ENCODE measurements at places on chromosomes 11 and 22.

GRCh38 chr11:2621894-2622293 is 77.9 kb downstream of the KCNQ1OT1 start:
- no peak for DNase-seq

DNA sequence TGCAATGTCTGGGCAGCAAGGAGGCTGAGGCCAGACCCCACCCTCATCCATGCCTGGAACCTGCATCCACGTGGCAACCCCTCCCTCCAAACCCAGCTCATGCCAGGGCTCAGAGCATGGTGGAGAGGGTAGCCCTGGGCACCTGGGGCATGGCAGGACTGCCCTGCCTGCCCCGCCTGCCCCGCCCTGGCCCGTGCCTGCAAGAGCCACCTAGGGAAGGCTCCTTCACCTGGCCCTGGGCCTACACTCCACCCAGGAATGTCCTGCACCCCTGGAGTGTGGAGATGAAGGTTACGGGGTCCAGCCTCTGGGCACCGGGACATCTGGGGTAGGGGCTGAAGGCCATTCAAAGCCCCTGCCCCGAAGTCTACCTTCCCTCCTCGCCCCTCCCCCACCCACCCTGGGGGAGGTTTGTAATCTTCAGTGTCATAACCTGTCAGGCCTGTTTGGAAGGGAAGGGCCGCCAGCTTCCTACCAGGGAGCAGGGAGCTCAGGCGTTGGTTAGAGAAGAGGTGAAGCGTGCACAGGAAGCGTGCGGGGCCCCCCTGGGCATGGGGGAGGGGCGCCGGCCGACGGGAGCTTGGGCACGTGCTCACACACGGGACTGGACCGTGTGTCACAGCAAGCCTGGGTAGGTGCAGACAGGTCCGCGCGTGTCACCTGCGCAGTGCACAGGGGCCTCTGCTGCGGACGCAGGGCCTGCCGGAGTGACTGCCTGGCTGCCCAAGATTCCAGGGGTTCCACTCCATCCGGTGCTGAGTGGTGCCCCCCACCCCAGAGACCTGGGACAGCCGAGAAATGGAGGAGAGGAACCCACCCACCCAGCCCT is 30.7 kb upstream of the TH start:
- DNase-seq: no peak

DNA sequence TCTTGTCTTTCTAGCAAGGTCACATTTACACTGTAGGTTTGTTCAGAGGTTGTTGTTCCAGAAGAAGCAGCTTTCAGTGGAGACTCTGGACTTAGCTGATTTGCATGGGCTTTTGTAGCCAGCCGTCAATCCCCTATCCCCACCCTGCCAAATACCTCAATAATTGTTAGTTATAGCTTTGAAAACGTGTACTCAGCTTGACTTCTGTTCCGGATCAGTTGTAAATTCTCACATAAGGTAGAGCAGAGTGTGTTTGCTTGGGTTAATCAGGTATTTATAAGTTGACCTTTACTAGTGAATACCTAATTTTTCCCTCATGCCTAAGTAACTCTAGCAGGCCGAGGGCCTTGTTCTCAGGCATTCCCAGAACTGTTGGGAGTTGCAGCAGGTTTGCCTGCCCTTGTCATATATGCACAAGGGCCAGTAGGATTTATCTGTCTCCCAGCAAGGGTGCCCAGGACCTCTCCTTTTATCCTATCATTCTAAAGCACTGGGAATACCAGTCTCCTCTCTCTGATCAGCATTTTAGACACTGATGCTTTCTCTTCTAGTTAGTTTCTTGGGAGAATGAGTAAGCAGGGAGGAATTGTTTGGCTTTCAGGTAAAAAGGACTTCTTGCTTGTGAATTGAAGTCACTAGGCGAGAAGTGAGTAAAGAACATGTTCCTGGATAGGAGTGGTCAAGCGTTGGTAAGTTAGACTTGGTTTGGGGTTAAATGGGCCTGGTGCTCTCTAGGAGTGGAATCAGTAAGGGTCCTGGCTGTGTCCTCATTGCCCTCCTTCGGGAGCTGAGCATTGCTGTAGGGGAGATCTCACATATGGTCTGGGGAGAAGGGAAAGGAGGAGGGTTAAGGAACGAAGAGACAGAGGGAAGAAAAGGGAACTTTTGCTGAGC is 22.1 kb downstream of the STIM1 start:
- DNase-seq: no peak

DNA sequence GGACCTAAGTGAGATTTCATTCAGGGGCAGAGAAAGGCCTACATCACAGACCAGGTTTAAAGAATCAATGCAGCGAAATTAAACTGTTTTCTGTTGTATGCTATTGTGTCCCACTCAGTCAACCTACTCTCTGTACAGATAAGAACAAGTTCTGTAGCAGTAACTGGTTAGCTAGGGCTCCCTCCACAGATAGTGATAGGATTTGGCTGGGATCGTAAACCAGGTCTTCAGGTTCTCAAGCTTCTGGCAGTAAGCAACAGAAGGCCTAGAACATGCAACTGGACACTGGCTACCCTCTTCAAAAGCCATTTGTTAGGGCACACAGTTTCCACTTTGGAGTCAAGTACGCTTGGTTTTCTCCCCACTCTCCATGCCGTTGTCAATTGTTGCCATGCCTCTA is 69.2 kb downstream of the GDPD4 start:
- DNase-seq: no peak

- no peak for DNase-seq
These were observed 120.7 kb upstream of the TOP3B start for GRCh38 chr22:22103078-22103875.

DNA sequence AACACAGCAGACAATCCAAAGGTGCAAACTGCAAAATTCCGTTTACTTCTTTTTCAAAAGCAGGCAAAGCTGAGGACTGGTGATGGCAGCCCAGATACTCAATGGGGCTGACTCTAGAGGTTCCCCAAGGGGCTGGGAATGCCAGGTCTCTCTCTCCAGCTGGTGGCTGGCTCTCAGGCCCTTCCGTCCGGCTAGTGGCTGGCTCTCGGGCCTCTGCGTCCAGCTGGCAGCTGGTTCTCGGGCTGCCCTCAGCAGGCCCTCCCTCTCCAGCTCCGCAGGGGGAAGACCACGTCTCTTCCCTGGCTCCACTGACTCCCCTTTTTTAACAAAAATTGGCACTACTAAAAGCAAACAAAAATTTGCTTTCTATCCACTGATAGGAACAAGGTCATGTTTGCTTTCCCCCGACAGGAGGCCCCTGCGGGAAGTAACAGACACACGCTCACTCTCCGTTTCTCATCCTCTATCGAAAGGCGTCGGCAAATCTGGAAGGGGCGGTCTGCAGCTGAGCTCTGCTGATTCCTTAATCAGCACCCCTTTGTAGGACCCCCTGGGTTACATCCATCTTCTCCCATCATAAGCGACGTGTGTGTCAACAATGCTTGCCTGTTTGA is 381.4 kb downstream of the BRD1 start:
- no peak for DNase-seq

DNA sequence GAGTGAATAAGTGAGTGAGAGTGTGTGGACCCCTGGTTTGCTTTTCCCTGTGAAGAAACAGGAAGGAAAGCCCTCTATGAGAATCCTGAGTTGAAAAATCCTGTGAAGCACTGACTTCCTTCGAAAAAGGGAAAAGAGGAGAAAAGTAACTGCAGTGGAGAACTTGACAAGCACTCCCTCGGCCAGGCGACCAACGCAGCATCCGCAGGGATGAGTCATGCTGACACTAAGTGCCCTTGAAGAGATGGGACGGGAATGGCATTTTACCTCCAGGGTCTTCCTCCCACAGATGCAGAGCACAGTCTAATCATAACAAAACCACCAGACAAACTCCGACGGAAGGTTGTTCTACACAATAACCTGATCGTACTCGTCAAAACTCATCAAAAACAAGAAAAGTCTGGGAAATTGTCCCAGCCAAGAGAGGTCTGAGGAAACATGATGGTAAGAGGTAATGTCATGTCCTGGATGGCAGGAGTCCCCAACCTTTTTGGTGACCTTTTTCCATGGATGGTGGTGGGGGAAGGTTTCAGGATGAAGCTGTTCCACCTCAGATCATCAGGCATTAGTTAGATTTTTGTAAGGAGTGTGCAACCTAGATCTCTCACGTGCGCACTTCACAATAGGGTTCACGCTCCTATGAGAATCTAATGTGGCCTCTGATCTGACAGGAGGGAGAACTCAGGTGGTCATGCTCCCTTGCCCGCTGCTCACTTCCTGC is 132.2 kb upstream of the B3GAT1 start:
- DNase-seq: no peak

DNA sequence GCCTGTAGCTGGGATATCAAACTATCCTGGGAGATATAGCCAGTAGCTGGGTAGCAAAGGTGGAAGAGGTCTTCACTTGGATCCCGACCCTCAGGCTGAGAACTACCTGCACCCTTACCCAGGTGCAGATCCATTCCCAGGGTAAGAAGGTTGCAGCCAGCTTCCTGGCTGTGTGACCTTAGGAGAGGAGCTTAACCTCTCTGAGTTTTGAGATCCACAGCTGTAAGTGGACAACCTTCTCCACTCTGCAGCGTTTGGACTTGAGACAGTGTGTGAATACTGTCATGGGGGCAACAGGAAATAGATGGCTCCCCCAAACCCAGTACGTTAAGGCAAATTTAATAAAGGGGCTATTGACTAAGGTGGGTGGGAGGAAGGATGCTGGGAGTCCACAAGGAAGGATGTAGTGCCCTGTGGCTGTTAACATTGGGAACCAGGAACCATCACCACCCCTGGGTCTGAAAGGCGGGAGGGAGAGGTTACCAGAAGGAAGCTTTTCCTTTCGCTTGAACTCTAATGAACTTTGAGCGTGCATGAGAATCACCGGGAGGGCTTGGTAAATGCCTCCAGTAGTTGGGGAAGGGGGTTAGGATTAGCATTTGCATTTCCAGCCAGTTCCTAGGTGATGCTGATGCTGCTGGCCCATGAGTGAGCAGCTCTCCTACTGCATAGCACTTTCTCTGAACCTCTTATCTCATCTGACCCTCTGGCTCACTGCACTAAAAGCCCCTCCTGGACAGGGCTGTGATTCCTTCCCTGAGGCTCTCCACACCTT is 24.4 kb downstream of the SGSM1 start:
- DNase-seq: no peak

GRCh38 chr11:16738947-16739815 is 734 bp downstream of the C11orf58 start:
- no peak for DNase-seq

GRCh38 chr11:104918113-104918824 is 20.0 kb upstream of the CASP12 start:
- no peak for DNase-seq

GRCh38 chr11:44634401-44635281 is 69.2 kb downstream of the CD82 start:
- no peak for DNase-seq

DNA sequence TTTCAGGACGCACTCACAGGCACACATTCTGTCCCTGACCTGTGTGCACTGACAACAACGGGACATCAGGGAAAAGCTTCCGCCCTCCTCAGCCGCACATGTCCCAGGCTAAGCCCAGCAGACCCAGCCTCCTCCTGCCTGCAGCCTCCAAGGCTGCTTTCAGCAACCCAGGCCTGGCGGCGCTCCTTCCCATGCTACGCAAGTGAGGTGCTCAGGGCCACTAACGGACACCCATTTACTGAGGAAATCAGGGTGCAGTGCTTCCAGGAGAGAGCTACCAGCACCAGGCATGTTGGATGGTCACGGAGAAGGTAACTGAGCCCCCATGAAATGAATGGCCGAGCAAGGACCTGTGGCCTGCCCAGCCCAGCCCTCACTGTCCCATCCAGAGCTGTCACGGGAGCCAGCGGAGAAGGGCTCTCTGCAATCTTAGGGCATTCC is 6.9 kb downstream of the MOB2 start:
- no peak for DNase-seq

GRCh38 chr11:27621405-27622161 is 78.7 kb downstream of the BDNF start:
- DNase-seq: no peak

DNA sequence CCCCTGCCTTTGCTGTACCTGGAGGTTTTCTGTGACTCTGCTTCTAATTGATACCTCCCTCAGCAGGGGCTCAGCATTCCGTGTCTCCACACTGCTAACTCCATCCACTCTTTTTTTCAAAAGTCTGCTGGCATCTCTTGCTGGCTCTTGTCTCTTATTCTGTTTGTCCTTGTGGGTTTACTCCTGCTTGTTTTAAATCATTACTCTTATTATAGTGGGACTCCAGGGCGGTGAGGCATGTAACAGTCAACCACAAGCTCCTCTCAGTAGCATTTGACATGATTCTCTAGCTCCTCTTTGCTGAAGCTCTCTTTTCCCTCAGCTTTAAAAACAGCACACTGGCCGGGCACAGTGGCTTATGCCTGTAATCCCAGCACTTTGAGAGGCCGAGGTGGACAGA is 260.2 kb upstream of the NARS2 start:
- no peak for DNase-seq

GRCh38 chr11:62456630-62457029 is 37.8 kb downstream of the SCGB1A1 start:
- no peak for DNase-seq

GRCh38 chr11:17343907-17344306 is 7.7 kb upstream of the NCR3LG1 start:
- no peak for DNase-seq

DNA sequence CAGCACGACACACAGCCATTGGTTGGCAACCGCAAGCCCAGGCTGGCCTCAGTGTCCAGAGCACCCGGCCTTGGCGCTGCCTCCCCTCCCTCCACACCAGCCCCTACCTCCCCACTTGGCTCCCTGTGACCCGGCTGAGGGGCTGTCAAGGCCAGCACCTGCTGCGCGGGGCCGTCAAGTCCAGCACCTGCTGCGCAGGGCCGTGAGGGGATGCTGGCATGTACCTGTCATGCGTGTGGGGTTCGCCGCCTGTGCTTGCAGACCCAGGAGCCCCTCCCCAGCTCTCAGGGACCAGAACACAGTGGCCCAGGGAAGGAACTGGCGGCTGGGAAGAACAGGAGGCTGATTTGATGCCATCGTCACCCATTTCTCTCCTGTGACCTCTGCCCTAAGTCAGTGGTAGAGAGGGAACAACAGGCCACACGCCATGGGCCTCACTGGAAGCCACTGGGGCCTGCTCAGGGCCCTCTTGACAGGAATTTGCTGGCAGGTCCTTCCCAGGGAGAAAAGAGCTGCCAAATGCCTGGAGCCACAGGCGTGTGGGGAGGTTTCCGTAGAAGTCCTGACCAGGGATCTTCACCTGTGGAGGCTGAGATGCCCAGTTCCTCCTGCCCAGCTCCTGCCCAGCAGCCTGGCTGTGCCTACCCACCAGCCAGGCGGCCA is 37.6 kb downstream of the TBX1 start:
- no peak for DNase-seq

- DNase-seq: no peak
These were observed 11.1 kb downstream of the SPTBN2 start for GRCh38 chr11:66717925-66718319.

DNA sequence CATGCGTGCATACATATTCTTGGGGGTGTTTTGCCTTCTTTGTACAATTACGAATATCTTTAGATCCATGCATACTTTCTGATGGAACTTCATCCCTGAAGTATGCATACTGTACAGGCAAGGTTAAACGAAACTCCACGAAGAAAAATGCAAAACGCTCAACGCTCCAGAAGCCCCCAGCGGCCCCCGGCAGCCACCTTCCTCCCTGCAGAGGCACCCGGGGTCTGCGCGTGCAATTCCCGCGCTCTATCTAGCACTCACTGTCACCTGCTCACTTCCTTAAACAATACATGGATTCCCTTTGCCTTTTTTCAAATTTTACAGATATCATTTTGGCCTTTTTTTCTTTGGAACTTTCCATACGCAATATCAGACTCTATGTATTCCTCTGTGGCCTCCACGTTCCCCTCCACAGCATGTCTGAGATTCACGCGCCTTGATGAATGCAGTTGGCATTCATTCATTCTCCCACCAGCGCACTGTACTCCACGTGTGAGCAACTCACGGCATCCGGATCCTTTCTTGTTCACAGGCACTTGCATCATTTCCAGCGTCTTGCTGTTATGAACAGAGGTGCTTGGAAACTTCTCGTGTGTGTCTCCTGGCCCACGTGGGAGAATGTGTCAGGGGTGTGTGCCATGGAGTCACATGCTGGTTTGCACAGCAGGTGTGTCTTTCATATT is 214.3 kb downstream of the CTTN start:
- no peak for DNase-seq

Data from stimulated activated CD8-positive, alpha-beta memory T cell treated with anti-CD3 and anti-CD28 coated beads, Interleukin-12 subunit alpha, Interleukin-12 subunit beta, amount 100 ng/mL, for 4 hours (primary cell).